ENCODE measurements at places on chromosomes 6 and 20. TPM values are rescaled to one million over a fixed set of nuclear protein-coding genes. Genes with fewer than 3 reads are reported as not detected.

- DNase-seq = no peak
Observed at GRCh38 chr20:58495623-58496428, 19.4 kb downstream of the APCDD1L start.

OR2H2 gene
- not detected for total RNA-seq

CARMIL1 gene
- 40.4 TPM for total RNA-seq

DNA sequence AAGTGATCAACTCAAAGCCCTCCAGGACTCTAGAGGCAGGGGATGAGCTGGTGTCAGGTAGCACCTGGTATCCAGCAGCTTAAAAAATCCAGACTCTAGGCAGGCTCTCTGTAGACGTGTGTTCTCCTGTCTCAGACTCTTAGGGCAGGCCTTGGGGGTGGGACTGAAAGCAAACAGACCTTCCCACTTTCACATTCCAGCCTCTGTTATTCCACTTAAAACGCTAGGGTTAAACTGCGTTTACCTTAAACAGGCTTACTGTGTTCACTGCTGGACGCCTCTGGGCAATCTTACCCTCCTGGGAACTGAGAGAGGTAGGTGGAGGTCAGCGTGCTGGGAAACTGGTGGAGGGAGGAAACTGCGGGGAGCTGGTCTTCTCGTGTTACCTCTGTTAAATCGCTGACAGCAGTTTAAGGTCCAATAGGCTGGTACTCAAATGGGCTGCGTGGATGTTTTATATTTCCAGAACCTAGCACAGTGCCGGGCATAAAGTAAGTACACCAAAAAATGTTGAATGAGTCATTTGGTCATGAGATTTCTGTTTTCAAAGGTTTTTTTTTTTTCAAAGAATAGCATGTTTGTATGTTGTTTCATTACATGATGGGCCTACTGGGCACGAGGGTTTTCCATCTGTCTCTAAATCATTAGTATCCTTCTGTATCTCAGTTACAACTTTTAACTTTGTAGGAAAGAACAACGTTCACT, at the start of gene GCNT2:
GCNT2 (plus strand) TSS at position 248 of the 705 bp plus-strand sequence. CDS start 7,561 bp downstream, outside the sequence.
- peak; percentile 59 for DNase-seq

GRCh38 chr6:129699659-129700058, 10.3 kb downstream of the ARHGAP18 start:
- no peak for DNase-seq

DNA sequence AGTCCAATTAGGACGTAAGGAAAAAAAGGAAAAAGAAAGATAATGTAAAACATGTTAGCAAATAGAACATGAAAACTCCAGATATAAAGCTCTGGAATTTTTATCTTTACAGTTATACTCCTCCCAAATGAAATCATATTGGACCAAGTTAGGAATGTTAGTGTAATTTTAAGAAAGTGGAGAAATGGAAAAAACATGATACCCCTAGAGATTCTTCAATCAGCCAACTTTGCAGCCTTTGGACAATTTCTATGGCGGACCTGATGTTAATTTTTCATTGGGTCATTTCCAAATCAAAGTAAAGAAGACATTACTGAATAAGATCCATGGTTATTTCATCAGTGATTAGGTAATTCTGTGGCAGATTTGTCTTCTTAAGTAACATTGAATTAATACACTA, 748.7 kb downstream of the RFPL4B start:
- DNase-seq = no peak

- DNase-seq = no peak
Observed at GRCh38 chr6:150269130-150269856, 99.5 kb upstream of the IYD start.

HCRTR2 gene
- total RNA-seq = 0.19 TPM

DNA sequence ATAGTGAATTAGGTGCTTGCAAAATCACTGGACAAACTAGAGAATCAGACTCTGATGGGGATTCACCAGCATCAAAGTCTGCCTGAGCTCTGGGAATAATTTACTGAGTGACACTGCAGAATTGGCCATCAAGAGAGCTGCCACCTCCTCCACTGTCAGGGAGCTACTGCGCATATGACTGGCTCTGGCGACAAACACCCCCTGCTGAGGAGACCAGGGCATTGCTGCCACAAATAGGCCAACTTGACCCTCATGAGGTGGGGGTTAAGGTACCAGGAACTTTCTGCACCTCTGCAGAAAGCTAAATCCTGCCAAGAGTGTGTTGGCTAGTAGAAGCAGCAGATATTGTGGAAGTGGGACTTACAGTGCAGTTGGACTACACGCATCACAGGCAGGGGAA, 88.0 kb downstream of the CDS2 start:
- no peak for DNase-seq
